ENCODE measurements at places on chromosomes 1 and 21. TPM values are rescaled to one million over a fixed set of nuclear protein-coding genes. Genes with fewer than 3 reads are reported as not detected.

Gene TCHH
- polyA plus RNA-seq, result not detected

Gene TRAF3IP3
- polyA plus RNA-seq, result 2.8 TPM

Gene GREM2
- polyA plus RNA-seq, result 2.3 TPM

Gene IL6R
- polyA plus RNA-seq, result 7.7 TPM

Gene PKP1
- 11.1 TPM for polyA plus RNA-seq
